HT1080 (cell line): ENCODE measurements at places on chromosomes 7 and 10. TPM values are rescaled to one million over a fixed set of nuclear protein-coding genes. Genes with fewer than 3 reads are reported as not detected.

DNA sequence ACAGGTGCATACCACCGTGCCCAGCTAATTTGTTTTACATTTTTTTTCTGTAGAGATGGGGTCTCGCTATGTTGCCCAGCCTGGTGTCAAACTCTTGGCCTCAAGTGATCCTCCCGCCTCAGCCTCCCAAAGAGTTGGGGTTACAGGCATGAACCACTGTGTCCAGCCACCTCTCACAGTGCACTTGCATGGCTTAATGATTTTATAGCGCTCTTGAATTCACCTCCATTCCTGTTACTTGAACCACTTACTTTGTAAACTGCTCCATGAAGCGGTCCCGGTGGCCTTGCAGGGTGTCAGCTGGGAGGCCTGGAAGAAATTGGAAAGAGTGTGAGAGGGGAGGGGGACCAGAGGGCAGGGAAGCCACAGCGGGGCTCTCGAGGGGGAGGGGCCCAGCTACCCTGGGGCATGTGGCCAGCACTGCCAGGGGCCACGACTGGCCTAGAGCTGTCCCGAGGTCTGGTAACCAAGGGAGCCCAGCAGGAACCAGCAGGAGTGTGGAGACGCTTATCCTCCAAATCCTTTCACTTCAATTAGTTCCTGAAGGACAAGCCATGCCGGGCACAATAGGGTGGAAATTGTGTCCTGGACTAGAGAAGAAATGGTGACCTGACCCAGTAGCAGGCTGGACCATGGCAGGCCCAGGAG lies 76.0 kb downstream of the SPDYE5 start:
- no peak for DNase-seq

The ZNF727 gene
- not detected in 2 replicates for total RNA-seq

- no peak for DNase-seq
Measured at GRCh38 chr10:43024942-43025700, 51.7 kb upstream of the RET start.

DNA sequence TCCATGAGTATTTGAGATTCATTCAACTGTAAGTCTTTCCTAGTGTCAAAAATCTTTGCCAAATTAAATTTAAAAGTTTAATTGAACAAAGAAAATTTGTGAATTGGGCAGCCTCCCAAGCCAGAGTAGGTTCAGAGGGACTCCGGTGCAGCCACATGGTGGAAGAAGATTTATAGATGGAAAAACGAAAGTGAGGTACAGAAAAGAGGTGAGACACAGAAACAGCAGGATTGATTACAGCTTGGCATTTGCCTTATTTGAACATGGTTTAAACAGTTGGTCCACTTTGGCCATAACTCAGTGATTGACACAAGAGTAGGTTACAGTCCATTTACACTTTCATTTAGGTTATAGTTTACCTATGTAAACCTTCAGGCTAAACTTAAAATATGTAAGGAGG lies 465.8 kb downstream of the ARL4A start:
- no peak for DNase-seq

DNA sequence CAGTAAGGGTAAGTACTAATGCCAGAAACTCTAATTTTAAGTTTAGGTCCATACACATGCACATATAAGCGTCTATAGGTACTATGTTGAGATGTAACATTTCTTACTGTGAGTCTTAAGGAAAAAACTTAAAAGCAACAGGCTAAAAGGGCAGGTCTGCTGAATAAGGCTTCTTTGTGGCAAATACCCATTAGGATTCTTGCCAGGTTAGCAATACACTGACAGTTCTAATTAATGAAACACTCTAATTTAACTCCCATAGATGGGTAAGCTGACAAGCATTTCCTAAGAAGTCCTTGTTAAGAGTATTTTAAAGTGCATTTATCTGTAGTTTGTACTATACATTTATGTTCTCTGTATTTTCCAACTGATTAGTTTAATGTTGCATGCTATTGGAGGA lies 14.0 kb downstream of the SCRN1 start:
- DNase-seq = no peak

GRCh38 chr7:49789736-49790135 lies 16.3 kb downstream of the VWC2 start:
- no peak for DNase-seq

GRCh38 chr7:40354711-40355110 lies 219.9 kb downstream of the SUGCT start:
- no peak for DNase-seq

- no peak for DNase-seq
Measured at GRCh38 chr7:4607311-4607729, 74.8 kb upstream of the FOXK1 start.
